ENCODE measurements at places on chromosomes 5 and 9.

GRCh38 chr9:25207402-25208195 is 470.6 kb downstream of the TUSC1 start:
- no peak for DNase-seq

- DNase-seq, result no peak
These were observed 3.0 kb downstream of the EIF4EBP3 start for GRCh38 chr5:140550147-140551079.

- no peak for DNase-seq
These were observed 94.9 kb upstream of the PLPPR1 start for GRCh38 chr9:100933656-100934055.

- DNase-seq, result no peak
These were observed 96.5 kb downstream of the SMIM23 start for GRCh38 chr5:171882118-171882517.

GRCh38 chr9:106728860-106729259 is 134.1 kb upstream of the ZNF462 start:
- DNase-seq, result no peak

DNA sequence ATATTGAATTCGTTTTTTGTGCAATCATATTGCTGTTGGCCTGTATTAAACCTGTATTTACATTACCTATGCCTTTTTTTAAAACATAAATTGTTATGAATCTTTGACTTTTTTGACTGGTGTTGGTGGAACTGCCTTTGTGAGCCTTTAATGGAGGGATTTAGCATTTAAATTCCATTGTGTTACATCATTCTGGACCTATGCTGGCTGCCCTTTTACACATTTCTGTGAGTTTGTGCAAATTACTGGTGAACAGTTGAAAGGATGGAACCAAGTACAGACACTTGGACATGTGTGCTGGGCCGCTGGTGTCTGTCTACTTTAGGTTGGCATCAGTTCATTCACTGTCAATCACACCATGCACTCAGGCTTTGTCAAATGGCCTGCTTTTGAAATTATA is 3.4 kb downstream of the SNX18 start:
- no peak for DNase-seq

DNA sequence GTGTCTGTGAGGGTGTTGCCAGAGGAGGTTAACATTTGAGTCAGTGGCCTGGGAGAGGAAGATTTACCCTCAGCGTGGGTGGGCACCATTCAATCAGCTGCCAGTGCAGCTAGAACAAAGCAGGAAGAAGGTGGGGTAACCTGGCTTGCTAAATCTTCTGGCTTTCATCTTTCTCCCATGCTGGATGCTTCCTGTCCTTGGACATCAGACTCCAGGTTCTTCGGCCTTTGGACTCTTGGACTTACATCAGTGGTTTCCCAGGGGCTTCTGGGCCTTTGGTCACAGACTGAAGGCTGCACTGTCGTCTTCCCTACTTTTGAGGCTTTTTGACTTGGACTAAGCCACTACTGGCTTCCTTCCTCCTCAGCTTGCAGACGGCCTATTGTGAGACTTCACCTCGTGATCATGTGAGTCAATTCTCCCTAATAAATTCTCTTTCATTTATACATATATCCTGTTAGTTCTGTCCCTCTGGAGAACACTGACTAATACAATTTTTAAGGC is 38.1 kb downstream of the PBX3 start:
- DNase-seq, result no peak

- DNase-seq, result no peak
These were observed 48.6 kb downstream of the SPATA31D1 start for GRCh38 chr9:82037126-82037525.

GRCh38 chr5:61623401-61624069 is 291.5 kb downstream of the ZSWIM6 start:
- no peak for DNase-seq

DNA sequence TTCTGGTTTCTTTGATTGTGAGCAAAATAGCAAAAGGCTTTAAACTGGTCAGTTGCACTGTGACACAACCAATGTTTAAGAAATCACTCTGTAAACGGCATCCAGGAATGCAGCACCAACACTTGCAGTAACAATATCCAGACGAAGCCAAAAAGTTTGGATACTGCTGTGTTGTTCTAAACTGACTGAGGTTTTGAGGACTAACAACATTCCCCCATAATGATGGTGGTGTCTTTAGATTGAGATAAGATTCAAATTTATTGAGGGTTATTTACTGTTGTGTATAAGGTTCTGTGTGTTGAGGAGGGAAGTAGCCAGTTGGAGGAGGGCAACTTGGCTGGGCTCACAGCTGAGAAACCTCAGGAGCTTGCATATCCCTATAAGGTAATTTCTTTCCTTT is 353.6 kb downstream of the BNC2 start:
- no peak for DNase-seq

GRCh38 chr9:80605129-80605528 is 1033.4 kb downstream of the TLE4 start:
- no peak for DNase-seq

All from GM12891 (cell line).